ENCODE measurements at places on chromosomes 5 and 9. TPM values are rescaled to one million over a fixed set of nuclear protein-coding genes. Genes with fewer than 3 reads are reported as not detected.

Gene C5orf58
- total RNA-seq = not detected

GRCh38 chr9:16809912-16810610, 60.4 kb downstream of the BNC2 start:
- no peak for DNase-seq

Gene CKS2
- total RNA-seq = 208 TPM

GRCh38 chr5:14149672-14150274, 6.6 kb downstream of the TRIO start:
- no peak for DNase-seq

- no peak for DNase-seq
Measured at GRCh38 chr5:180095545-180095944, 24.0 kb upstream of the RNF130 start.

Gene SYK
- 11.8 TPM for total RNA-seq

DNA sequence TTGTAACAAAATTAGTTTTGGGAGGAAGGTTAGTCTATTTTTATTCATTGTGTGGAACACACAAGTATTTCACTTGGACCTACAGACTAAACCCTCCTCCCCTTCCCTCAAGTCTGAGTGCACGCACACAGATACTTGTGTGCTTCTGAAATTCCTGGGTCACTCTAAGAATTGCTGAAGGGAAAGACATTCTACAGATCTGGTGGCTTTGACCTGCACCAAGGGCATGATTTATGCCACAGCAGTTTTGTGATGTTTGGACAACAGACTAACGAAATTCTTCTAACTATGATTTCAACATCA, 150.5 kb downstream of the ARL15 start:
- DNase-seq = no peak

Gene SPATA31A1
- total RNA-seq = not detected

All from renal cortical epithelial cell (primary cell).